ENCODE measurements at places on chromosomes 2 and 18.

- DNase-seq, result no peak
Observed at GRCh38 chr2:223762853-223763252, 74.5 kb downstream of the AP1S3 start.

GRCh38 chr18:38688416-38688815 lies 1122.8 kb upstream of the CELF4 start:
- DNase-seq, result no peak

DNA sequence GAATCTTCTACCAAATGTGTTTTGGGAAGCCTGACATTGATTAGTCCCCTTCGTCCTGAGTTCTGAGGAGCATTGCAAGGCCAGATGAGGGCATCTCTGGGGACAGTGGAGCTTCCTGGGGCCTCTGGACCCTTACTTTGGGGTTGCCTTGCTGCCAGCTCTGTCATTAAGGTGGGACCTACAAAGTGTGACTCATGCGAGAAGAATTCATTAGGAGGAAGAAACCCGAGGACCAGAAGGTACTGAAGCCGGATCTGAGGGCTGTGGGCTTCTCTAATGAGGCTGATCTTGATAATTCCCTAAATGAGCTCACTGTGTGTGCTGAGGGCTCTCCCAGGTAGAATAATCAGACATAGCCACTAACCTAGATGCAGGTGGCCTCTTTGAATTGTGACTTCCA lies 695 bp upstream of the SCYGR2 start:
- DNase-seq, result no peak

DNA sequence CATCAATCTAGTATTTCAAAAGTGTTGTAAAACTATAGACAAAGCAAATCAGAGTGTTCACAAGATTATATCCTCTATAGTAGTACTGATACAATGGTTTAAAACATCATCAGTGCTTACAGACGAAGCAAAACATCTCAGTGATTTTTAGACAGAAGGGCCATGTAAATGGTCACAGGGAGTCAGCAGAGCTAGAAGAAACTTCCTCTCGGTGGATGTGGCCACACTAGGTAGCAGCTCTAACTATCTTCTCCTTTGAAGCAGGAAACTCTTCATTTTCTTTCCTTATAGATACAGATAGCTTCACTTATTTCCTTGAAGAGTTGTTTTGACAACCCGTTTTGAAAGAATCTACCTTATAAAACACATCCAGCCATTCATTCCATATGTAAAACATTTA lies 80.4 kb upstream of the CD226 start:
- no peak for DNase-seq

DNA sequence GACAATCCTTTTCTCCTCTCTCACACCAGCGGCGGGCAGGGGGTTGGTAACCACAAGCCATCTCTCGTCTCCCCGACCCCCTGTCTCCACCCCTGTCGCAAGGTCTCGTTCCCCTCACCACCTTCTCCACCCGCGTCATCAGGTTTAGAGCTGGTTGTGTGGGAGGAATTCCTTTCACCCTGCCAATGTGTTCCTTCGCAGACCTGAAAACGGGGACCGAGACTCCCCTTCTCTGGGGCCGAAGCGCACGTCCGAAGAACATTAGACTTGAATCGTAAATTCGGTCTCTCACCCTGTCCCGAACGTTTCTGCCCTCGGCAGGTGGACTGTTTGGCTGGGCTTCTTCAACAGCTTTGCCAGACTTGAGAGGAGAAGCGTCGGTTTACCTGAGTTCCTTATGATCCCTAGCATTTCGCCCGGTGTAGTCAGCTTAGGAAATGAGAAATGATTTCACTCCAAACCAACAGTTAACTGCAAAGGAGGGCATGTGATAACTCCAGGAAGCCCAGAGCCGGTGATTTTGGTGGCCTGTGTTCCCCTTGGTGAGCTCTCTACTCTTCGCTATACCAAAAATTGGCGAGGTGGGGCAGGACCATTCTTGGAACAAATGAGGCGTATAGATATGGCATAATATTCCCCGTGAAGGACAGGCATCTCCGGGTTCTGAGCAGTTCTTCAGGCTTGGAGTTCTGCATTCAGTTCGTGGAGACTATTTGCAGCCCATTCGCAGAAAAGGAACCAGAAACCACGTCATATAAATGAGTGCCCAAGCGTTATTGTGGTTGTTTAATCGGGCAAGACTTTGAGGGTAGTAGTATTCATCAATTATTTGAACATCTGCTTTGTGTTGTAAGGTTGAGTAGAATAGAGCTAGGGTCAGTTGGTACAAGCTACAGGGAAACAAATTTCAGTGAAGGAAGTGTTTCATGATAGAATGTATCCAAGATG lies 694 bp downstream of the CFAP36 start:
- DNase-seq, result peak; percentile 7

DNA sequence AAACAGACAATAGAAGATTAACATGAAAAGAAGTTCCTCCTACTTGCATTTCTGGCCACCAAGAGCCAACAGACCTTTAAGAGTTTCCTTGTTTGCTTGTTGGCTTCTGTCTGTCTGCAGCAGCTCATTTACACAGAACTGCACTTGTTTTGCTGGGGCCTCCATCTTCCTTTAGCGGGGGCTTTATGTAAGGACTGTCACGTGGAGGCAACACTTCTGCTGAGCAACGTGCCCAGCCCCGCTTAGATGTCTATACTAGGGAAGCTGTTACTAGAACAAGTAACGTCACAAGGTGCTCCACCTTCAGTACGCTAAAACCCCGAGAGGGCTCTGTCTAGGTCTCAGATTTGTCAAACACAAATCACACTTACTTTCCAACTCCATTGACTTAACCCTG lies 104.3 kb upstream of the PXDN start:
- no peak for DNase-seq

DNA sequence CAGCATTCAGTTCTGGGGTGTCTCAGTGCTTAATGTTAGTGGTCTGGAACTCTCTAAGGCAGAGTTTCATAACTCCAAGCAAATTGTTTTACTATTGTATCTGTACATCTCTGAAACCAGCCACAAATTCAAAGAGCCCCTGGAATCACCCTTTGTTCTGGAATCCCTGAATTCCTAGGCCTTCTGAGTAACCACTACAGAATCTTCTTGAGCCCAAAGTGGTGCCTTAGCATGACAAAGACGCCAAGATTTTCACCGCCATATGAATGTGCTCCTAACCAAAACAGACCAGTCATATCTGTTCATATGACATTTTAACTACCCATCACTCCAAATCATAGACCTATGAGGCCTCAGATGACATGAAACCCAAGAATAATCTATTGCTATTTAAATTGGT lies 668.1 kb downstream of the EPHA4 start:
- DNase-seq, result no peak

DNA sequence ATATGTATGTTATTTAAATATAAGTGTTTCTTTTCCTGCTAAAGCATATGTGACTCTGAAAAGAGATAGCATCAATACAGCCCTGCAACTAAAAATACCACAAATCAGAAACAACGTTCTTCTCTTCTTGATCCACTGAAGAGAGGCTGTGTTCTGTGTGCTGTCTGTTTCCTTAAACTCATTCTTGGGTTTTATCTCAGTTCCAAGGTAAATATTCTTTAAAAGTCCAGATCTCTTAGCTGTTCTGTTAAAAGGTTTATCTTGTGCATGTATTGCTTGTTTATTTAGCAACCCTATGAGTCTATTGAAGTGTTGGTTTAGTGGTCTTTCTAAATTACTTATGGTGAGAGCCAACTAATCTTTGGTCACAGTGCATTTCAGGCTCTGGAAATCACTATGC lies 173.3 kb upstream of the NT5C1B start:
- DNase-seq, result no peak

- no peak for DNase-seq
Observed at GRCh38 chr2:124353656-124354055, 328.6 kb downstream of the CNTNAP5 start.

GRCh38 chr2:241458687-241459086 lies 49.7 kb downstream of the STK25 start:
- DNase-seq, result no peak

GRCh38 chr2:12412898-12413305 lies 303.8 kb upstream of the TRIB2 start:
- no peak for DNase-seq

GRCh38 chr2:180644709-180645108 lies 335.7 kb upstream of the UBE2E3 start:
- no peak for DNase-seq

GRCh38 chr2:144449028-144449406 lies 70.9 kb downstream of the ZEB2 start:
- no peak for DNase-seq

- no peak for DNase-seq
Observed at GRCh38 chr2:121791801-121792221, 36.4 kb downstream of the TSN start.

DNA sequence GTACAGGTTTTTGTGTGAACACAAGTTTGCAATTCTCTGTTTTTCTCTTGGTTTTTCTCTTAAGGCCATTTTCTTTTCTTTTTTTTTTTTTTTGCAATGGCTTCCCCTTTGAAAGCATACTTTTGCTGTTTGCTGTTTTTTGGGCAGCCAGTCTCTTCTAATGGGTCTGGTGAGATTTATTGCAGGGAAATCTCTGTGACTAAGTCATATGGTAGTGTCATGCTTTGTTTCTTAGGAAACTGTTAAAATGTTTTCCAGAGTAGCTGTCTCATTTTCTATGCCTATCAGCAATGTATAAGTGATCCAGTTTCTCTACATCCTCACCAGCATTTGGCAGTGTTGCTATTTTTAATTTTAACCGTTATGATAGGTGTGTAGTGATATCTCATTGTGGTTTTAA lies 27.9 kb upstream of the CDCA7 start:
- no peak for DNase-seq

- DNase-seq, result no peak
Observed at GRCh38 chr18:48991676-48992075, 40.9 kb upstream of the SMAD7 start.

- DNase-seq, result no peak
Observed at GRCh38 chr2:201220102-201220570, 37.2 kb downstream of the CASP10 start.

GRCh38 chr2:157259386-157259785 lies 1.9 kb downstream of the GALNT5 start:
- no peak for DNase-seq

DNA sequence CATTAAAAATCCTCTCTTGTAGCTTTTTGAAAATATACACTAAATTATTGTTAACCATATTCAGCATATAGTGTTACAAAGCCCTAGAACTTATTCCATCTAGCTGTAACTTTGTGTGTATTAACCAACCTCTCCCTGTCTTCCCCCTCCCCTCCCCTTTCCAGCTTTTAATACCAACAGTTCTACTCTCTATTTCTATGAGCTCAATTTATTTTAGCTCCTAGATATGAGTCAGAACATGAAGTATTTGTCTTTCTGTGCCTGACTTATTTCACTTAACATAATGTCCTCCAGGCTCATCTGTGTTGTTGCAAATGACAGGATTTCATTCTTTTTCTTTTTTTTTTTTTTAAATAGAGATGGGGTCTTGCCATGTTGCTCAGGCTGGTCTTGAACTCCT lies 45.1 kb downstream of the GPD2 start:
- no peak for DNase-seq

DNA sequence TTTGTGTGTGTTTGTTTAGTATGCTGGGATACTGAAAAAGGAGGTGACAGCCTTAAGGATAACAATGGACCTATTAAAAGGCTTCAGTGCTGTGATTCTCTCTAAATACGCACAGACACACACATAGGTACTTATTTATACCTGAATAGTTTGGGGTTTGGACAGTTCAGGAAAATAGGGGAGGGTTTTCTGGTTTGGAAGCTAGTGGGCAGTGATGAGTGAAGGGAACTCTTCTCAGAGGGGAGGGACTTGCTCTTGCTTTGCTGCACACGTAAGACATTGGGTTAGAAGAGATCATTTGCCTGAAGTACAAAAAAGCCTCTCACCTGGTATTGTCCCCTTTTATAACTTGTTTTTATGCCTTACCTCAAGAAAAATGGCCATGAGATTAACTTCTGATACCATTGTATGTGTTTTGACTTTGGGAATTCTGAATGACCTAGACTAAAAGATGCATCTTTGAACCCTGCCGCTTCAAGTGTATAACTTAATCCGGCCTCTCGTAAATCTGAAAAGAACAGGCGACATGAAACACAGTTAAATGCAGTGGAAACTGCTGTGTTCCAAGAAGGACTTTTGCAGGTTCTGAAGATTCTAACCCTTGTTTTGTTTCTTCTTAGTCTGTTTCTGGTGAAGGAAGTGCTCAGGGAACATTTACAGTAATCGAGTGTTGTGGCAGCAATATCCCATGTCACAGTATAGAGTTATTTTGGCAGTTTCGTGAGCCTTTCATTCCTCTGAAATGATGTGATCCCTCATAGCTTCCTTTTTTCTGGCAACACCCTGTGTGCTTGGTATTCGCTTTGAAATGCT lies 2.5 kb downstream of the CRIM1 start:
- no peak for DNase-seq

DNA sequence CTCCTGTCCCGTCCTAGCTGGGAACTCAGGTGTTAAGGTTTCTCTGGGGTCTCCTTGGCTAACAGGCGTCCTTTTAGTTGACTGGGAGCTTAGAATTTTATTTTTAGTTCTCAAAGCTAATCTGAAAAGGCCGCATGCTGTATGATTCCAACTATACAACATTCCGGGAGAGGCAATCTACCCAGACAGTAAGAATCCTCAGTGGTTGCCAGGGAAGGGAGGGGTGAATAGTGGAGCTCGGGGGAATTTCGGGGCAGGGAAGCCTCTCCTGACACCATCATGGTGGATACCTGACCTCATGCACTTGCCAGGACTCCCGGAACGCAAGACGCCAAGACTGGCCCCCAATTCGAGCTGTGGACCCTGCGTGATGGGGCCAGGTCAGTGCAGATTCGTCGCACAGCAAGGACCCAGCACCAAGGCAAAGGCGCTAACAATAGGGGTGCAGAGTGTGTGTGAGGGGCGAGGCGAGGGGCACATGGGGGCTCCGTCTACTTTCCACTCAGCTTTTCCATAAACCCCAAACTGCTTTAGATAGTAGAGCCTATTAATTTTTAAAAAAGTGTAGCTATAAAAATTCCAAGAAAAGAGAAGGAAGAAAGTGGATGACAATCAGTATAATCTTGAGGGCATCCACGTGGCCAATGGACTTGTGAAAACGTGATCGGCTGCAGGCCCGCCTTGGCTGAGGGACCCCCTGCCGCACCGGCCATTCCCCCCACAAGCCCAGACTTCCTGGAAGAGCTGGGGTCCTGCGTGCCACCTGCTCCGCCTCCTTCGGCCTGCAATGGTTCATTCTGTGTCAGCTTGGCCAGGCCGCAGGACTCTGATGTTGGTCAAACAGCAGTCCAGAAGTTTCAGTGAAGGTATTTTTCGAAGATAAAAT lies 17.3 kb downstream of the PDCD1 start:
- DNase-seq, result no peak

- DNase-seq, result no peak
Observed at GRCh38 chr2:28155627-28156026, 237.0 kb upstream of the FOSL2 start.

DNA sequence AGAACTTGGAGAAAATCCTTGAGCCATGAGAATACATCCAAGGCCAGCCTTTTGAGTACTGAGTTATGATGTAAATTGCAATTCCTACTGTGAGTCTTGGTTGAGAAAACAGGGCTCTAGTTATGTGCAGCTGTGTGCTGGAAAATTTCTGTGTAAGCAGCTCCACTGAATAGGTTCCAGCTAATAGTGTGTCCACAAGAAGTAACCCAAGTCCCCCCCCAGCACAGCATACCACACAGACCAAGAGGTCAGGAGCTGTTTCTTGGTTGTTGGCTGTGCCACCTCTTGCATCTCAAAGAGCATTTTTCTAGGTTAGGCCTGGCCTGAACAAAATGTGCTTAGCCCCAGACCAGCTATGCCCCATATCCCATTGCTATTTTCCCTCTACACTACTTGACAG lies 36.8 kb upstream of the APCDD1 start:
- DNase-seq, result no peak

Measured in stimulated activated CD8-positive, alpha-beta memory T cell treated with anti-CD3 and anti-CD28 coated beads, Interleukin-4, amount 100 ng/mL, for 1 hour (primary cell).